ENCODE measurements at places on chromosomes 6 and 20. TPM values are rescaled to one million over a fixed set of nuclear protein-coding genes. Genes with fewer than 3 reads are reported as not detected.

DNA sequence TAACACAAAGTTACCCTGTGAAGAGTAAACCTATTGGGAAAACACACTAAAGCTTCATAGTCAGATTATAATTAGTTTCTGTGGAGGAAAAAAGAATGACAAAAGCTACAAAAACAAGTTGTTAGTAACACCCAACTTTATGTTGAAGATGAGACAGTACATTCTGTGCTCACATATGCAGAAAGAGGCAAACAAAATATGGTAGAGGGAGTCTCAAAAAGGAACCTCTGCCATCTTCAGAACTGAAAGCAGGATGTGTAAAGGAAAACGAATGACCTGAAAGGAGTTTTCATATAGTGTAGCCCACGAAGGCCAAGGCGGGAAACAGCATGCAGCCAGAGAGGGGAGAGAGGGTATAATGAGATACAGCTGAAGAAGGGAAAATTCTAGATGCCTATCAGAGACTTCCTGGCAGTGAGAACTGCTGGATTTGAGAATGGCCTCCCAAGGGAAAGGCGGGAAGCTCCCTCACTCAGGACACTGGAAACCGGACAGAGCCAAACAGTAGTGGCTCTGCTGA lies 84.1 kb upstream of the HEY2 start:
- no peak overlapping the region for H3K27ac ChIP-seq
- H3K36me3 ChIP-seq, result no peaks in the 10 kb centered on the region
- H3K4me1 ChIP-seq, result no peaks in the 10 kb centered on the region
- DNase-seq, result no peak
- peaks cover 15% of the 10 kb centered on the region for H3K27me3 ChIP-seq
- no peak overlapping the region for H3K4me3 ChIP-seq

DNA sequence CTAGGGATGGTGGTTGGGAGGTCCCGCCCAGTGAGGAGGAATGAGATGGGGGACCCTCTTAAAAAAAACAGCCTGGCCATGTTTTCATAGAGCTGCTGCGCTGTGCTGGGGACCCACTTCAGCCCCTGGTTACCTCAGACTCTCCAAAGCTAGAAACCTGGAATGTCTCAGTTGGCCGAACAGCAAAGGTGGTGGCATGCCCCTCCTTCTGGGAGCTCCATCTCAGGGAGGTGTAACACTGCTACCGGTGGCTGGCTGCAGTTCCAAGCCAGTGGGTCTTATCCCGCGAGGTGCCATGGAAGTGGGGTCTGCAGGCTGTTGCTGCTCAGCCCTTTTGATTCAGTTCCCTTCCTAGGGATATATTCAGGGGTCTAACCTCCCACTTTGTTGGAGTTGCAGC lies 35.7 kb upstream of the TFB1M start:
- no peaks in the 10 kb centered on the region for H3K4me1 ChIP-seq
- no peak overlapping the region for H3K4me3 ChIP-seq
- no peak overlapping the region for H3K27ac ChIP-seq
- no peak for DNase-seq
- H3K36me3 ChIP-seq, result peaks cover 19% of the 10 kb centered on the region
- peaks cover 4% of the 10 kb centered on the region for H3K27me3 ChIP-seq

- H3K4me1 ChIP-seq, result no peaks in the 10 kb centered on the region
- H3K27ac ChIP-seq, result no peak overlapping the region
- H3K27me3 ChIP-seq, result peaks cover 45% of the 10 kb centered on the region
- DNase-seq, result no peak
Measured at GRCh38 chr6:29112135-29112534, 4.3 kb downstream of the OR2J3 start.

GRCh38 chr6:36927691-36928546 lies 26.6 kb upstream of the PI16 start:
- no peak overlapping the region for H3K4me3 ChIP-seq
- no peaks in the 10 kb centered on the region for H3K27me3 ChIP-seq
- DNase-seq, result no peak
- H3K27ac ChIP-seq, result no peak overlapping the region

GRCh38 chr6:37648465-37649330 lies 49.0 kb downstream of the MDGA1 start:
- peaks cover 4% of the 10 kb centered on the region for H3K36me3 ChIP-seq
- H3K27me3 ChIP-seq, result peaks cover 19% of the 10 kb centered on the region
- peak; percentile 35 for DNase-seq
- H3K4me1 ChIP-seq, result peaks cover 10% of the 10 kb centered on the region

DNA sequence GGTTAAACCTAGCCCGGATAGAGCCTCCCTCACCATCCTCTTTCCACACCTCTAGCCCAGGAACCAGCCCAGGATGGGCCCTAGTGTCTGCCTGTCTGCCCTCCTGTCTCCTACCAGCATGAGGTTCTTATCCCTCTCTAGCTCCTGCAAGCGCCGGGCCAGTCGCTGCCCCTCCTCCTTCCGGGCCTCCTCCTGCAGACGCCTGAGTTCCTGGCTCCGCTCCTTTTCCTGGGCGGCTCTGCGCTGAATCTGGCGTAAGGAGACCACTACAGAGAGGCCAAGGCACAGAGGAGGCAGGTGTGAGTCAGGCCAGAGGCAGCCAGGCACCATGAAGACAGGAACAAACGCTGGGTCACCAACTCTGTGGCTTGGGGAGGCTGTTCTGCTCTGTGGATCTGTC lies 4.3 kb upstream of the PSORS1C2 start:
- H3K36me3 ChIP-seq, result peaks cover 4% of the 10 kb centered on the region
- no peak overlapping the region for H3K4me3 ChIP-seq

DNA sequence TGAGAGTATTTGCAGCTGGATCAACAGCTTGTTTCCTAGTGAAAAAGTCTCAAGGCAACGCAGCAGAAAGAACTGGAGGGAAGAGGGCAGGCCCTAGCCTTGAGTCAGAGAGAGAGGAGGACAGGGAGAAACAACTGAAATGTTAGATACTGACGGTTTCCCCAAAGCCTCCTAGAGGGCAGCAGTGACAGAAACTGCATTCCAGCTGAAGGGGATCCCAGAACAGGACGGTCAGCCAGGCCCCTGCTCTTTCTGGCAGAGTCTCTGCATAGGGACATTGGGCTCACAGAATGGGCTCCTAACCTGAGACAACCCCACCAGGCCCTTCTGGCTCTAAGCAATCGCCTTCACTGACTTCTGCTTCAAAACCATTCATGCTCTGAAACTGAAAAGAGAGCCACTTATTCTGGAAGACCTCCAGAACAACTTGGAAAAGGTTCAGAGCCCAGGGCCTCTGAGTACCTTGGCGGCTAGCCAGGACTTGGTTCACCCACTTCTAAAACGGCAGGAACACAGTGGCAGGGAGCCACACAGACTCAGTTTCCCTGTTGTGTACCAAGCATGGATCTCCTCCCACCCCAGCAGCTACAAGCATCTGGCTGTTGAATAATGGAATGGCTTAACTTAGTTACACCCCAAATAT lies 72.9 kb downstream of the PSMB1 start:
- H3K27me3 ChIP-seq, result peaks cover 11% of the 10 kb centered on the region
- H3K36me3 ChIP-seq, result no peaks in the 10 kb centered on the region
- H3K4me1 ChIP-seq, result no peaks in the 10 kb centered on the region
- no peak for DNase-seq
- H3K4me3 ChIP-seq, result no peak overlapping the region

DNA sequence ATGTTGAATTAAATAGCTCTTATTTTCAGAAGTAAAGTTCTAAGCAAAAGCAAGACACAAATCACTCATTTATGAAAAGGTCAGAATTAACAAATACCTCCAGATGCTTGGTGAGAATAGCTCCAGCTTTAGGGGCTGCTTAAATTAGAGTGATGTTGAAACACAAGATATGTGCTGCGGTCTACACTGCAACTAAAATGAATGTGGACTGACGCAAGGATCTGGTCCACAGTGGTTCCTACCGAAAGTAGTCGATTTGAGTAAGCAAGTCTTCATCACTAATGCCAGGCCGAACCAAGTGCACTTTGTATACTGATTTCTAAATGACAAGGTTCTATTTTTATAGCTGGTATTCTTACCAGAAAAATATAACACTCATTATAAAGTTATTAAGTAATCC lies 96.3 kb downstream of the PRDM1 start:
- peak overlapping the region; percentile 28 for H3K27ac ChIP-seq
- H3K27me3 ChIP-seq, result no peaks in the 10 kb centered on the region
- no peak overlapping the region for H3K4me3 ChIP-seq
- no peak for DNase-seq

- no peaks in the 10 kb centered on the region for H3K36me3 ChIP-seq
- no peaks in the 10 kb centered on the region for H3K27me3 ChIP-seq
- H3K4me3 ChIP-seq, result no peak overlapping the region
- H3K4me1 ChIP-seq, result no peaks in the 10 kb centered on the region
- DNase-seq, result no peak
- no peak overlapping the region for H3K27ac ChIP-seq
Measured at GRCh38 chr6:170446841-170447560, 106.1 kb downstream of the PSMB1 start.

DNA sequence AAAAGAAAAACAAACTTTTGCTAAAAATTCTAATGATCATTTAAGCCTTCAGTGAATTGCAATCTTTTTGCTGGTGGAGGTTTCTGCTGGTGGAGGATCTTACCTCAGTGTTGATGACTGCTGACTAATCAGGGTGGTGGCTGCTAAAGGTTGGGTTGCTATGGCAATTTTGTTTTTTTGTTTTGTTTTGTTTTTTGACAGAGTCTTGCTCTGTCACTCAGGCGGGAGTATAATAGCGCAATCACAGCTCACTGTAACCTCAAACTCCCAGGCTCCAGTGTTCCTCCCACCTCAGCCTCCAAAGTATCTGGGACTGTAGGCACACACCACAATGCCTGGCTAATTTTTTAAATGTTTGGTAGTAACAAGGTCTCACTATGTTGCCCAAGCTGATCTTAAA lies 94.7 kb downstream of the ANKRD6 start:
- no peak overlapping the region for H3K27ac ChIP-seq
- H3K27me3 ChIP-seq, result no peaks in the 10 kb centered on the region
- no peak for DNase-seq
- no peak overlapping the region for H3K4me3 ChIP-seq
- H3K4me1 ChIP-seq, result no peaks in the 10 kb centered on the region
- no peaks in the 10 kb centered on the region for H3K36me3 ChIP-seq

The RFX6 gene
- not detected for total RNA-seq

The ADGB gene
- total RNA-seq, result not detected

The CALHM6 gene
- total RNA-seq, result 7.4 TPM

All from activated naive CD8-positive, alpha-beta T cell treated with anti-CD3 and anti-CD28 coated beads for 36 hours (primary cell).